ENCODE measurements at places on chromosomes 4 and X.
A peak's percentile ranks its signal among the peaks of the same experiment; 100 is the strongest.

GRCh38 chrX:124033821-124034220 lies 72.3 kb downstream of the STAG2 start:
- DNase-seq = no peak

DNA sequence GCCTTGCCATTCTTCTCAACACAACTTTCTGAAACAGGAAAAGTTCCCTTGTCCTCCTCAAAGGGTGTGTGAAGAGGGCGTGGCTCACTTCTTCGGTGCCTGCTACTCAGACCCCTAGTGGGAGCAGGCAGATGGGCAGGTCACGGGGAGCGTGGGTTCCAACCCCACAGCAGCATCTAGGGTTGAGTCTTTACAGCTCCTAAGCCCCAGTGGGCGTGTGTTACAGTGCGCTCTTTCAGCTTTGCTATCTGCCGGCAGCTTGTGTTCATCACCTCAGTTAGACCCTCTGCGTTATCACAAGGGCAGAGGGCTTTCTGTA lies 57.5 kb upstream of the KLF3 start:
- no peak for DNase-seq

DNA sequence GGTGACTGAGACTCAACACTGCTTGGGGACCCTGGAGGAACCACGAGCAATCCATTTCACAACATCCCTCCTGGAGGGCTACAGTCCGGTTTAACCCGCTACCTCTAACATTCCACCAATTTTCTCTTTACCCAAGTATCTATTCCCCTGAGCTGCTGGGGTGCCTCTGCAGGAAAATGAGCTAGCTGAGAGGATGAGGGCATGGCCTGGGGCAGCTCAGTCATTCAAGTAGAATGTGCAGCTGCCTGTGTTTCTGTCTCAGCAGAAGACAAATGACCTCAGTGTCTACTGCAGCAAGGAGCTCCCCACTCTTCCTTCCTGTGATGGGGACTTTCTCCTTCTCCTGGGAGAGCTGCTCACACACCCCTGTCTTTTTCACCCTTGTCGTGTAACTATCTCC lies 120.8 kb downstream of the ZNF518B start:
- no peak for DNase-seq

DNA sequence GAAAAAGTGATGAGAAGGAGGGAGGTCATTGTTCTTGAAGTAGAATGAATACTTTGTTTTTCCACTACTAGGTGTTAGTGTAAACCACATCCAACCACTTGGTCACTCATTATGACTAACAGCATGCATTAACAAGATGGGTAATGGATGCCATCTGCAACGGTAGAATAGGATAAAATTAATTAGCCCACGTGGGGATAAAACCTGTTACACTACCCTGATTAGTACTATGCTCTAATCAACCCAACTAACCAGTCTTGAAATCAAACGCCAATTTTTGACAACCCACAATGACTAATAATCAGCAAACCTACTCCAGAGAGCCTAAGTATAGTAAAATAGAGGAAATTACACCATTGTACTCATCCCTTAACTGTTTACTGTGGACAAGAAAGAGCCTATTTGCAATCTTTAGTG lies 93.4 kb upstream of the MCF2 start:
- no peak for DNase-seq

DNA sequence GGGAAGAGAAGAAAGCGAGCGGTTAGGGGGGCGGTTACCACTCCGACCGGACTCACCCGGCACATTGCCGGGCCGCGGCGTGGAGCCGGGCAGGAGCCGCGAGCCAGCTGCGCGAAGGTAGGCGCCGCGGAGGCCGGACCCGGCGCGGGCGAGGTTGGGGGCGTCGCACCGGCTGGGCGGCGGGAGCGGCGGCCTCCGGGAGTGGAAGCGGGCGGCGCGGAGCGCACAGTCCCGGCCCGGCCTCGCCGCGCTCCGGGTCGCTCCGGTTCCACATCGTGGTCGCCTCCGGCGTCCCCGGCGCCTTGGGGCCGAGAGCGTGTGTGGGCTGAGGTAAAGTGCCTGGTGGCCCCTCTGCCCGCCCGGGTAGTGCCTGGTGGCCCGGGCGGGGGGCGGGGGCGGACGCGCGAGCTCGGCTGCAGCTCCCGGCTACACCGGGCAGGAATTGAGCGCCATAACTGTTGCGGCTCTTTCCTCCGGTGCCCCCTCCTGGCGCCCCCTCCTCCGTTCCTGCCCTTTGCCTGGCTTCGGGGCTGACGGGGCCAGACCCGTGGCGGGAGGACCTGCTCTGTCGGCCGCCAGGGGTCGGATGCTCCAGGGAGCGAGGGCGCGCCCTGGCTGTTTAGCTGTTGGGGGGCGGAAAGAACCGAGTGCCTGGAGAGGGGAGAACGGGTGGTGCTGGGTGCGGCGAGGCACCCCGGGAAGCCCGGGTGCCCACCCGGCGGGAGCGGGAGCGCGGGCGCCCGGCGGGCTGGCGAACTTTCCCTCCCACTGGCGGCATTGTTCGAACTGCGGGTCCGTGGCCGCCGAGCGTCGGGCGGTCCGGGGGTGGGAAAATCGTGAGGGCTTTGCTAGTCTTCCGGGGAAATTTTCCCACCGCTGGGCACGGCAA lies 626 bp downstream of the JADE3 start:
- DNase-seq = peak; percentile 27

GRCh38 chr4:188466001-188466400 lies 326.8 kb downstream of the TRIML1 start:
- DNase-seq = no peak

DNA sequence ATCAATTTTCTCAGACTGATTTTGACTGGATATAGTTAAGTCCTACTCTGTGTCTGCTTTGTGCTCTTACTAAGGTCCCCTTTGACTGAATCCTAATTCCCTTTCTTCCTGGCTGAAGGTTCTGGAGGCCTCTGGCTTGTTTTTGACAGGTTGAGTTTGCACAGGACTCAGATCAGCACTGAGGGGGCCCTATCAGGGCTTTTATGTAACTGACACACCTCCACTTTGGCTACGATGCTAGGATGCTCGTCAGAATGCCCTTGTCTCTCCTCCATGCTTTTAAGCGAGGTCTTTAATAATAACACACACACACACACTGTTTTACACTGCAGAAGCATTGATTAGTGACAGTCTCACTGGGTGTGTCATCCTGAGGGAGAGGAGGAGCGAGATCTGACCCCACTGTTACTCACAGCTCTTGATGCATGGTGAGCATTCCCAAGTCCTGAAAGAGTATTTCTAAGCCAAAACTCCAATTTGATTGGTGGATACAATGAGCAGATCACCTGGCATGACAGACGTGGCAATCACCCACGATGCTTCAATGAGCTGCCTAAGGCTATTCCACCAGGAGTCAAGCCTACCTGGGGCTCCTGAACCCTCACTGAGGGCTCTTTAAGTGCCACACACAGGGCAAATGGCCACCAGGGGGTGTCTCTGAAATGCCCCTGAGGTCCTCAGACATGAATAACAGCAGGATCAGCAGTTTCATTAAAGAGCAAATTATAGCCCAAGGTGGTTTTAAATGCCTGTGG lies 130.4 kb upstream of the CPEB2 start:
- peak; percentile 27 for DNase-seq

DNA sequence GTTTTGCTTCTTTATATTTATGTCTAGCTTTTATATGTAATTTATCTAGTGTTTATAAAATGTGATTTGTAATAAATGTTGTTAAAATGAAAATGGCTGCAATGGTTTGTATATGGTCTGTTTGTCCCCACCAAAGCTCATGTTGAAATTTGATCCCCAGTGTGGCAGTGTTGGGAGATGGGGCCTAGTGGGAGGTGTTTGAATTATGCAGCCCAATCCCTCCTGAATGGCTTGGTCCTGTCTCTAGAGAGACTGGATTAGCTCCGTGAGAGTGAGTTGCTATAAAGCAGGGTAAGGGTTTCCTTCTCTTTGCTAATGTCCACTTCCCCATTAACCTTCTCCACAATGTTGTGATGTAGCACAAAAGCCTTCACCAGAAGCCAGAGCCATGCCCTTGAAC lies 30.0 kb upstream of the JADE3 start:
- no peak for DNase-seq

Measured in CD4-positive, alpha-beta T cell treated with Interleukin-21 for 1 hour (primary cell).